Stimulated activated CD8-positive, alpha-beta memory T cell treated with anti-CD3 and anti-CD28 coated beads, Interleukin-2, amount 100 ng/mL, for 1 hour (primary cell): ENCODE measurements at places on chromosomes 2 and 18.

GRCh38 chr2:239697399-239698164, 296.8 kb upstream of the HDAC4 start:
- DNase-seq, result no peak

DNA sequence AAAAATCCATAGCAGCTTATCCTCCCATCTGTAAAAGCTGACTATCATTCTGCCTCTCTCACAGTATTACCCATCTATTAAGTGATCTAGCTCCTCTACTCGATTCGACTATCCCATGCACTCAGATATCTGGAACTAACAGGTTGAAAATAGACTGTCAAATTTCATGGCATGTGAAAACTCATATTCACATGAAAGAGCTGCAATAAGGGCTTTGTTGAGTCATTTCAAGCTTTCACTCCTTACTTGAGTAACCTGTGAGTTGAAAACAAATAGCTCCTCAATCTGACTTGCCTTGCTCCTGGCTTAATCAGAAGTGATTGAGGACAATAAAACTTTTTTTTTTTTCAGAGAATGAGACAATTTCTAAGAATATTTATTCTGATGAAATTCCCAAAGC, 192.4 kb upstream of the ERBB4 start:
- no peak for DNase-seq

GRCh38 chr2:53202063-53202462, 565.5 kb upstream of the CHAC2 start:
- no peak for DNase-seq

DNA sequence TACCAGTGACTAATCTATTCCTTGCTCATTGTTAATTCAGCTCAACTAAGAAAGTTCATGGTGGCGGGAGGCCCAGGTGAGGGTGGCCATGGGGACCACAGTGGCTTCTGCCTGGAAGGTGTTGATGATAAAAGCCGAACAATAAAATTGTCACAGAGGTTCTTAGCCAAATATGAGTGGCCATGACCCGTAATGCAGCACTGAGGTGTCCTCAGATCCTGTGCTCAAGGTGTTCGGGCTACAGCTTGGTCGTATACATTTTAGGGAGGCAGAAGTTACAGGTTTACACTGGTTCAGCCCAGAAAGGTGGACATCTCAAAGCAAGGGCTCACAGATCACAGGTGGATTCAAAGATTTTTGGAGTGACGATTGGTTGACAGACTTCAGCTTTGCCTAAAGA, 98.5 kb upstream of the SNTG2 start:
- no peak for DNase-seq

DNA sequence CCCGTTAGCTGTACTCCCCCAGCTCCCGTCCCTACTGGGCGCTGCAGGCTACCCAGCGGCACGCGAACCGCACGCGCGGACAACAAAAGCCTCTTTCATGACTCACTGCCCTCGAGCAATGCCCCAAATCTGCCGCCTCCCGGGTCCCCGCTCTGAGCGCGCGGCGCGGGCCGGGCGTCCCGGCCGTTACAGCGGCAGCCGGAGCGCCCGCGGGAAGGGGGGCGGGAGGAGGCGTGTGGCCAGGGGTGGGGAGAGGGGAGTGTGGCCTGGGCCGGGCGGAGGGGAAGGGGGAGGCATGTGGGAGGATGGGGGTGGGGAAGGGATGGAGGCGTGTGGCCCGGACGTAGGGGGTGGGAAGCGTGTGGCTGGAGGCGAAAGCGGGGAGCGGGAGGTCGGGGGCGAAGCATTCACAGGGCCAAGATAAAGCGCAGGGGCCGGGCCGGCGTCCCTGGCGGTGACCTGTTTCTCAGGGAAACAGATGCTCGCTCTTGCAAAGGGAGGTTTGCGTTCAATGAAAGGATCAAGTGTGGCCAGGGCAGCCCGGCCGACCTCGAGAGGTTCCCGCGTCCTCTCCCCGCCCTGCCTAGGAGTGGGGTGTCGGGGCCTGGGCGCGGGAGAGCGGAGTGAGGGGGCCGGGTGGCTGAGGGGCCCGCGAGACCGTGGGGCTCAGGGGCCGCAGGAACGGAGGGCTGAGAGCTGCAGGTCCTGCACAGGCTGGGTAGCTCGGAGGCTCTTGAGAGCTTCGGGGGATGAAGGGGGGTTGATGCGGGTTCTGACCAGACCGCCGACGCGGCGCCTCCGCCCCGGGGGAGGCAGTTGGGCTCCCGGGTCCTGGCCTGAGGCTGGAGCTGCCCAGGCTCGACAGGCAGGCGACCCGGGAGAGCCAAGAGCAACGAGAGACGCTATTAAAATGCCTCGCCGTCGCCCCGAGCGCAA, 3.5 kb upstream of the NEUROD1 start:
- no peak for DNase-seq

DNA sequence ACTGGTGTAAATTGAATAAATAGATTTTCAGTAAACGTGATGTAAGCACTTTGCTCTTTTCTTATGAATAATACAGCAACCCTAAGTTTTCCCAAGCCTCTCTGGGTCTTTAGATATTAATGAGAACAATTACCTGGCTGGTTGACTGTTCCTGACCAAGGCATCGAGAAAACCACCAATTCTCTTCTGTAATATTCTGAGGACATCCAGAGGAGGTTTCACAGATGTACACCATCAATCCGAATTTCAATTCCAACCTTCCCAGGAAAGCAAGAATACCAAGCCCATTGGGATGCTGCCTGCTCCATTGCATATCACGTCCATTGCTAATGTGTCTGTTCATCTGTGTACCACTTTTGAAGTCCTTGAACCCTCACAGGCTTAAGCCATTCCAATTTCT, 571.8 kb downstream of the NUP35 start:
- no peak for DNase-seq
